ENCODE measurements at places on chromosomes 6 and 20.

- no peaks in the 10 kb centered on the region for H3K36me3 ChIP-seq
- H3K4me3 ChIP-seq, result no peak overlapping the region
- no peaks in the 10 kb centered on the region for H3K27me3 ChIP-seq
- no peak overlapping the region for H3K27ac ChIP-seq
- H3K4me1 ChIP-seq, result no peaks in the 10 kb centered on the region
These were observed 14.5 kb upstream of the PI16 start for GRCh38 chr6:36940027-36940426.

DNA sequence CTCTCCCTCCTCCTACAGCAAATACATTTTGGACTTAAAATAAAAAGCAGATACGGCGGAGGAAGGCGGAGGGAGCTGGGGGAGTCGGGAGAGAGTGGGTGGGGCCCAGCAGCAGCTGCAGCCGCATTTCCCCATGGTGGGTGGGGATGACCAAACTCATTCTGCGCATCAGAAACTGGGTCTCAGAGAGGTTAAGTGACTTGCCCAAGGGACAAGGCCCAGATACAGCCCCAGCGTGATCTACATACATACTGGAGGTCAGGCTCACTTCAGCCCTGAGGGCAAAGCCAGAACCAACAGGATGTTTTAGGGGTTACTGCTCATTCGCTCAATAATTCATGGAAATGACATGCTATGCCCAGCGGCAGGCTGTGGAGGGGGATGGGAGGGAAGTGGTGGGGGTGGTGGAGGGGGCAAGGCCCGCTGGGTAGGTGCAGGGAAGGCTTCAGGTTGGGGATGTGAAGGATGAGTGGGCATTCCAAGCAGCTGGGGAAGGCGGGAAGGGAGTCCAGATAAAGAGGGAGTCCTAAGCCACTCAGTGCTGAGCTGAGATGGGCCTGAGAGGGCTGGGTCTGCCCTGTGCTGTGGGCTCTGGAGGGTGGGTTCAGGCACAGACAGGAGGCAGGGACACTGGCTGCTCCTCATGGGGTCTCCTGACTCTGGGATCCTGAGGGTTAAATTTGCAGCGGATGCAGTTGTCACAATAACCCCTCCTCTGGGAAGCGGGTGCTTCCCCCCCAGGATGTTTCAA is 31.0 kb downstream of the DLGAP4 start:
- peaks cover 3% of the 10 kb centered on the region for H3K27me3 ChIP-seq
- no peak for DNase-seq
- no peaks in the 10 kb centered on the region for H3K36me3 ChIP-seq
- H3K4me3 ChIP-seq, result no peak overlapping the region

DNA sequence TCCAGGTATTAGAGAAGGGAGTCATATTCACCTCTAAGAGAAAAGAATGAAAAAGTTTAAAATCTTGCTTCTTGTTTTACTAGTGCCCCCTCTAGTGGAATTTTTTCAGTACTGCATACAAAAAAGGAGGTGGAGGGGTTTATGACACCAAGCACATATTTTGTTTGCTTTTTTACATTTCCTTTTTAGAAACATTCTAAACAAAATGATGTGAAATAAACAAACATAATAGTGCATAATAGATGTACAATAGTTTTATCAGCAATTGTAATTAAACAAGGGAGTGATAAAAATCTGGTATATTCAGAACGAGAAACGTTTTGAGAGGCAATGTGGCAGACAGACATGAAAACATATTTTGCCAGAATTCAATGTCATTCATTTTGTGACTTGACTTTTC is 111.0 kb upstream of the TFAP2D start:
- H3K27me3 ChIP-seq, result no peaks in the 10 kb centered on the region
- no peak overlapping the region for H3K4me3 ChIP-seq
- no peaks in the 10 kb centered on the region for H3K36me3 ChIP-seq

GRCh38 chr20:32199006-32199405 is 8.5 kb downstream of the PLAGL2 start:
- no peak for DNase-seq
- no peaks in the 10 kb centered on the region for H3K4me1 ChIP-seq
- peaks cover 65% of the 10 kb centered on the region for H3K36me3 ChIP-seq
- no peaks in the 10 kb centered on the region for H3K27me3 ChIP-seq
- H3K27ac ChIP-seq, result no peak overlapping the region
- H3K4me3 ChIP-seq, result no peak overlapping the region

- H3K27ac ChIP-seq, result peak overlapping the region; percentile 80
- H3K4me1 ChIP-seq, result peaks cover 52% of the 10 kb centered on the region
- no peak for DNase-seq
- no peaks in the 10 kb centered on the region for H3K27me3 ChIP-seq
- H3K36me3 ChIP-seq, result no peaks in the 10 kb centered on the region
These were observed 2.5 kb downstream of the GTF2H5 start for GRCh38 chr6:158170656-158171081.

- H3K27ac ChIP-seq, result no peak overlapping the region
- H3K27me3 ChIP-seq, result no peaks in the 10 kb centered on the region
- no peak overlapping the region for H3K4me3 ChIP-seq
- no peaks in the 10 kb centered on the region for H3K36me3 ChIP-seq
These were observed 363.8 kb downstream of the RNGTT start for GRCh38 chr6:88599571-88599970.

GRCh38 chr6:82494367-82494766 is 130.8 kb downstream of the TPBG start:
- H3K27me3 ChIP-seq, result no peaks in the 10 kb centered on the region
- no peak overlapping the region for H3K27ac ChIP-seq
- no peak overlapping the region for H3K4me3 ChIP-seq
- no peaks in the 10 kb centered on the region for H3K36me3 ChIP-seq
- H3K4me1 ChIP-seq, result no peaks in the 10 kb centered on the region
- no peak for DNase-seq

GRCh38 chr6:44257753-44258324 is 511 bp upstream of the SLC35B2 start:
- peak overlapping the region; percentile 79 for H3K4me3 ChIP-seq
- H3K27ac ChIP-seq, result peak overlapping the region; percentile 73
- no peaks in the 10 kb centered on the region for H3K27me3 ChIP-seq
- H3K4me1 ChIP-seq, result peaks cover under 1% of the 10 kb centered on the region

GRCh38 chr6:122758927-122759334 is 20.6 kb upstream of the FABP7 start:
- no peaks in the 10 kb centered on the region for H3K36me3 ChIP-seq
- H3K4me1 ChIP-seq, result no peaks in the 10 kb centered on the region
- no peak overlapping the region for H3K27ac ChIP-seq
- no peaks in the 10 kb centered on the region for H3K27me3 ChIP-seq

- H3K4me1 ChIP-seq, result peaks cover 2% of the 10 kb centered on the region
- H3K36me3 ChIP-seq, result no peaks in the 10 kb centered on the region
- no peak for DNase-seq
- no peak overlapping the region for H3K27ac ChIP-seq
- H3K4me3 ChIP-seq, result no peak overlapping the region
These were observed 82.3 kb upstream of the CLDN20 start for GRCh38 chr6:155181498-155181897.
